Keratinocyte (primary cell): ENCODE measurements at places on chromosomes 5 and 9.

- DNase-seq: no peak
Observed at GRCh38 chr9:32587901-32588300, 14.9 kb upstream of the NDUFB6 start.

DNA sequence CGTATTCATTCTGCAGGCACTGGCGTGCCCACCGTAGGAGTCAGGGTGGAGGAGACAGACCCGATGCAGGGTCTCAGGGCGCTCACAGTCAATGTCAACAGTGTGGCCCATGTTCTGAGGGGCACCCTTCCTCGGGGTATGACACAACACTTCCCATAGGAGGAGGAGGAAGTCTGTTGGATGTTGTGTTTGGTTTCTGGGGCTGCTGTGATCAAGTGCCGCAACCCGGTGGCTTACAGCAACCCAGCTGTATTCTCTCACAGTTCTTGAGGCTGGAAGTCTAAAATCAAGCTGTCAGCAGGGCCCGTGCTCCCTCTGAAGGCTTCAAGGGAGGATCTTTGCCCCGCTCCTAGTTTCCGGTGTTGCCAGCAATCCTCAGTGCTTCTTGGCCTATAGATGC lies 5.6 kb upstream of the HNRNPAB start:
- no peak for DNase-seq

DNA sequence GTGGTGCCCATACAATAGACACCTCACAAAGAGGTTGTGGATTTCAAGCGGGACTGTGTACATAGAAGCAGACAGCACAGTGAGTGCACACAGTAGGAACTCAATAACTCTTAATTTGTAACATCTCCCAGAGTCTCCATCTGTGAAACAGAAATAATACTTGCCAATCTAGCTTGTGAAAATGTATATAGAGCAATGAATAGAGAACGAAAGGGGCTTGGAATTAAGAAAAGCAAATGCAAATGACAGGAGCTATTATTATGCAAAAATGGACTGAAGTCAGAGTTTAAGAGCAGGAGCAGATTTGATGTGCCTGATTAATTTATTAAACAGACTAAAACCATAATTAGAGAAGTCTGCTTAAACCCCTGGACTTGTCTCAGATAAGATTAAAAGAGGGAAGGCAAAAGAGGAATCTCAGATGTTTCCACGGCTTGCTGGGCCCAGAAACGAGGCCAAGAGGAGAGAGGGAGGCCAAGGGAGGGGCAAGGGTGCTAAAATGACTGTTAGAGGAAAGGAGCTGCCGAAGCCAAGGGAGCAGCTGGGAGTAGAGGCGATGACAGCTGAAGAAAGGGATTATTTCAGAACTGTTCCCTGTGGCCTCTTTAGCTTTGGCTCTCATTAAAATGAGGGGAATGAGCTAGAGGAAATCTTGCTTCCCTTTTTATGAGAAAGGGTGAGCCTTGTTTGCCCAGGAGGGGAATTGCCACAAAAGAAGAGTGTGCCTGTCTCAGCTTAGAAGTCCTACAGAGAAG lies 72.1 kb downstream of the FEM1C start:
- DNase-seq: no peak

GRCh38 chr9:123662057-123662776 lies 267.7 kb downstream of the DENND1A start:
- no peak for DNase-seq

DNA sequence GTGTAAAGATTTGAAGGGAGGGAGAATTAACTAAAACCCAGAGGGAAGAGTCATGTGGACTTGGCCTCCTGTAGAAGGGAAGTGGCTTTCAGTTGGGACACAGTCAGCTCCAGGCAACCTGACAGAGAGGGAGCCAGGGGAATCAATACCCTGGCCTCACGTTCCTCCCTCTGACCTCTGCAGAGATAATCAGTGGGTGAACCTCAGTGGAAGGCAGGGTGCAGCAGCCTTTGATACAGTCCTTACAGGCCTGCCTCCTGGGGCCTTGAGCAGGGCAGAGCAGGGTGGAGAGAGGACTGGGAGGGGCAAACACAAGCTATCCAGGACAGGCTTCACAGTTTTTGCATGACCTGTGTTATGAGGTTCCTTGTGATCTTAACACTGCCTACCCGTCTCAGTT lies 61.9 kb upstream of the GPBP1 start:
- no peak for DNase-seq

DNA sequence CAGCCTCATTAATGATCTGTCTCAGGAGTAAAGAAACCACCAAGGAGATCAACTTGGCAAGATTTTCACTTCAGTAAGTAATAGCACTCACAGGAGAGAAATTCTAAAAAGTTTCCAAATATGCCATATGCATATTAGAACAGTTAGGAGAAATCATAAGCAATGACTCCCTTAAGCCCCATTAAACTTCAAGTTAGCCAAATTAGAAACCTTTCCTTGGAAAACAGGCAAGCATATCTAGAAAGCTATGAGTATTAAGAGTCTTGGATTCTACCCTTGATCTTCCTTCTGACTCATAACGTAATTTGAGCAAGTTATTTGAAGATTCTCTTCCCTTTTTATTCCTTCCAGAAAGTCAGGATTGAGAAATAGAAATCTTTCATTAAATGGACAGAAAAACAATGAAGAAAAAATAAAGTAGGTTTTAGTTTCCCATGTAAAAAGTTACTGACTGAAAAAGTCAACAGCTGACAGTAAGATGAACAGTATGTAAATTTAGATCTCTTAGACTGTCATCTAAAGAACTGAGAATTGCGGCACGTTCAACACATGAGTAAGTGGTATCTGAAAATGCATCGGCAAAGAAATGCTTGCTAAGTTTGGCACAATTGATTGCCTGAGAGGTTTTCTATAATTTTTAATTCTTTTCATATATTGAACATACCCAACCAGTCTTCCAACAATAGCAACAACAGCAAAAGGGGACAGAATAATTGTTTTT lies 565.7 kb upstream of the FTMT start:
- no peak for DNase-seq
